ENCODE measurements at places on chromosomes 2 and 18.

GRCh38 chr2:177044671-177045070 lies 167.9 kb upstream of the HNRNPA3 start:
- no peak for DNase-seq

DNA sequence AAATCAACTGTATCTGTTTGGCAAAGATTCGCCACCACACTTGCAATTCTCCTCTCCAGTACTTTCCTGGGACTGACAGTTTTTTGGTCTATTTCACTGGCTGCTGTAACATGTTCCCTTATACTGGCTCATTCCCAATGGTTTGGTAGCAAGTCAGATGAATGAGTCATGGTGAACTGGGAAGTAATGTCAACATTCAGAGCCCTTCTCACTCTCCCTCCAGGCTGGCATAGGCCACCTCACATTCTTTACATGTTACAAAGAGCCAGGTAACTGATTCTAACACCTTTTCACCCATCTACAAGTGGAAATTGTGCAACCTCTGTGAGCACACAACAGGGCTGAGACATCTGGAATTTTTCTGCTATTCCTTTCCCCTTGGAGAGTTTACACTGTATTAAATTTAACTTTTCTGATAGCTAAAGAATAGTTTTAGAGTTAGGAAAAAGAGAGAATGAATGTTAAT lies 111.3 kb upstream of the TLK1 start:
- no peak for DNase-seq

- no peak for DNase-seq
Observed at GRCh38 chr2:227404585-227405271, 17.0 kb upstream of the SCYGR1 start.

GRCh38 chr2:12051831-12052230 lies 305.4 kb downstream of the LPIN1 start:
- no peak for DNase-seq

DNA sequence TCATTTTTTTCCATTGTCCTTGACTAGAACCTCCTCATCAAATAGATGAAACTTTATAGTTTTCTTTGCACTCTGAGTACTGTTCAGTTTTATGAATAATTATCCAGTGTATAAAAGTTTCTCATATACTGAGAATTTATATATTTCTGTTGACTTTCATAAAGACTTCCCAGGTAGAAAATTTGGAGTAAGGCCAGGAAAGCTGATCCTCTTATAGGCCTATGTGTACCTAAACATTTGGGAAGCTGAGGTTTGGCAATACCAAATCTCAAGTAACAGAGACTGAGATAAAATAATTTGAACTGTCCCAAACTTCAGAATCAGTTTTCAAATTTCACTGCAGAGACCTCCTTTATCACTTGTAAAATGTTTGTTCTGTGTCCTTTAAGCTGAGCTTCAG lies 43.4 kb downstream of the CCDC102B start:
- DNase-seq: no peak

DNA sequence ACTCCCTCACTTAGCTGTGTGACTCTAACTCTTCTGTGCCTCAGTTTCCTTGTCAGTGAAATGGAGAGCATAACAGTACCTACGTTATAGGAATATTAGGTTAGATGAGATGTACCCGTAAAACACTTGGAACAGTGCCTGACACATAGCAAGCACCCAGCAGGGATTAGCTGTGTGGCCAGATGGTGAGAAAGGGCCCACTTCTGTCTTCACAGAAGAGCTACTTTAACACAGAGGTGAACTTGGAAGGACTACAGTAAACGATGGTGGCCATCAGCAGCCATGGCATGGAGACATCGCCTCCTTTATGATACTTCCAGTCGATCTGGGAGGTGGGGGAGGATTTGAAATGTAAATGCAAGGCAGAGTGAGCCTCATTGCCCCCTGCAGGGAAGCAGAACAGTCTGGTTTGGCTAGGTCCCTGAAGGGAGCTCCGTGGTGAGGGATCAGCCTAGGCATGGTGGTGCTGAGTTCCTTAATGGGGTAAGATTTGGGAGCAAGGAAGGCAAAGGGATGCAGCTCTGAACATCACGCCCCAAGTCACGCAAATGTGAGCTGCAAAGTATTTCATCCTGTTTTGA lies 101.7 kb upstream of the ALPP start:
- no peak for DNase-seq

- DNase-seq: no peak
Observed at GRCh38 chr2:176552501-176553135, 283.4 kb downstream of the MTX2 start.

- DNase-seq: no peak
Observed at GRCh38 chr18:31657823-31658669, 26.3 kb downstream of the B4GALT6 start.

DNA sequence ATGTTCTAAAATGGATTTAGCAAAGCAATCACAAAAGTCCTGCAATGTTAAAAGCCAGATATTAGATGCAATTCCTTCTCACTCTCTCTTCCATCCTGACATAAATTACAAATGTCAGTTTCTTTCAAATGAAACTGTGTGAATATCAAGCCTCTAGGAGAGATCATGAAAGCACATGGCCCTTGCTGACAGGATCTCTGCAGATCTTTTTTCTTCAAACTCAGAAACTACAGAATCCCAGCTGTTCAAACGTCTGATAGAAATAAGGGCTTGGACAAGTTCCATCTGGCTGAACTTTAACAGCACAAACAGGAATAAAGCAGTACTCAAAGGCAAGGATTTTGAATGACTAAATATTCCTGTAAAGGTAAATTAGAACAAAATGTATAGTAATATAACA lies 47.6 kb downstream of the PDE1A start:
- no peak for DNase-seq

DNA sequence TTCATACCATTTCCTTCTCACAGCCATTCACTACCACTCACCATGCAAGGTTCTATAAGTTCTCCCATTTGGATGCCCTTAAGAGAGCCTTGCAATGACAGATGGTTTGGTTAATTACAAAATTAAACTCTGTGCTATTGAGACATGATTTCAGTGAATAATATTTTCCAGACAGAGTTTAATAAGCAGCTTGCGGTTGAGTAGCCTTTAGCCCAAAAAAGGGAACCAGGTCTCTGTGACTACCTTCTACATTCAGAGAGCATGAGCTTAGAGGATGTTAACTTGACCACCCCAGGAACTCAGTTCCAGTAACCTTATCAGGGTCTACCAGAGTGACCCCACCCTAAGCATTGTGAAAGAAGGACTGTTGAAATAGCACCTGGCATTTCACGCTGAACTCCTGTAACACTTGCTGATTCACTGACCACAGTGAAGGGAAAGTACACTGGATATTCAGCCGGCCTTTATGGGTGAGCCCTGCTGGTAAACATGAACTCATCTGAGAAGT lies 1173.1 kb upstream of the ZEB2 start:
- DNase-seq: no peak

DNA sequence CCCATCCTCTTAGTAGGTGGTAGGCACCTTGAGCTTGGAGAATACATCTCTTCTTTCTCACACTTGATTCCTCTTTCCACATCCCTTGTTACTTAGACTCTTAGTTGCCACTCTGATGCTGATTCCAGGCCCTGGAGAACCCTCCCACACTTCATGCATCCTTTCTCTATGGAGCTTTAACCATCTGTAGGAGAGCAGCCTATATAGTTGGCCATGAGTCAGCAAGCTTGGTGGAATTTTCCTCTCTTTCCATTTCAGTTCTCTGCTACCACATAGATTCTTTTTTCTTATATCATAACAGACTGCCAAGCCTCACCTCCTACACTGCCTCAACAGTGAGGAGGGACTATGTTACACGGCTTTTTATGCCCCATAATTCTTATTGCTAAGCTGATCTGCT lies 851.6 kb upstream of the CDH2 start:
- no peak for DNase-seq

- no peak for DNase-seq
Observed at GRCh38 chr2:58045580-58046334, 849 bp upstream of the VRK2 start.

GRCh38 chr2:239994086-239994485 lies 31.1 kb downstream of the NDUFA10 start:
- no peak for DNase-seq

DNA sequence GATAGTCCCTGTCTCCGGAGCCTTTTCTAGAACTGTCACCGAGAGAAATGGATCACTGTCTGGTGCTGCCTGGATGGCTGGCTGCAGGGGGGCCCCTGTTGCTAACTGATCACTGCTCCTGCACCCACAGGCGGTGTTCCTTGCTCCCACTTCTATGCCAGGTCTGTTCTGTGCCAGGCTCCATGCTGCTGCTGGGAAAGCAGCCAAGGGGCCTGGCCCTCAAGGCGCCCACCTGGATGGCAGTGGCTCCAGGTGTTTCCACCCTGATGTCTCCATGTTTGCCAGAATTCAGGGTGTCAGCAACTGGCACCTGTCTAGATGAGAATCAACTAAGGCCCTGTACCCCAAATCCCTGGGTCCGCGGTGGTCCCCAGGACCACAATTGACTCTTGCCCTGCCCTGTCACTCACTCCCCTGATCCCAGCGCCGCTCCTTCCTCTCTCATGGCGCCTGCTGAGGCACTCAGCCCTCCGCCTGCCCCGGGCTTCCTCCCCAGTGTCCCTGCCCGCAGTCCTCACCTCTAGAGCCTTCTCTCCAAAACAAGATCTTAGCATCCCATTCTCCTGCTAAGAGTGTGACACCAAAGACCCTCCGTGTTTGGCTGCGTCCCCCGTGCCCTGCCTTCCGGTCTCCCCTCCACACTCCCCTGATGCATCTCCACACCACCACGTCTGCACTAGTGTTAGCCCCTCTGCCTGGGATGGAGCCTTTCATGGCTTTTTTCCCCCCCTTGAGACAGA lies 72.5 kb upstream of the OTOF start:
- DNase-seq: peak; percentile 44

Measured in suprapubic skin (tissue), 4 donors.